ENCODE measurements at places on chromosomes 13 and 19.

DNA sequence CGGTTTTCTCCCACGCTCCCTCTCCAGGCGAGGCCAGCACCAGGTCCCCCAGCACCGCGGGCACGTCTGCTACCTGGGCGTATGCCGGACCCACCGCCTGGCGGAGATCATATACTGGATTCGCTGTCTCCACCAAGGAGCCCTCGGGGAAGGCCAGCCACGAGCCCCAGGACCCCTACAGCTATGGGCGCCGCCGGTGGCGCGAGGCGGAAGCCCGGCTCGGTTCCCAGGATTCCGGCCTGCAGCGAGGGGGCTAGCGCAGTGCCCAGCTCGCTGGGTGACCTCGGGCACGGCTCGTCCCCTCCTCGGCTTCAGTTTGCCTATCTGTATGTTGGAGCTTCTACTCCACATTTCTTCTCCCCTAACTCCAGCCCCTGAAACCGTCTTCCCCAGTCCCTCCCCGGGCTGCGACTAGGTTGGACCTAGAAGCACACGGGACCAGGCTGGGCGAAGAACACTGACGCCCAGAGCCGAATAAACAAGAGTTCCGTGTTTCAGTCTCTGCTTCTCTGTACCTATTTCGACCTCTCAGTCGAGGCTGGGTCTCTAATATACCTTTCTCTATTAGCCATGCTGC lies 749 bp upstream of the CPT1C start:
- no peak for DNase-seq

GRCh38 chr19:13824703-13825102 lies 29.5 kb downstream of the ZSWIM4 start:
- DNase-seq = no peak

GRCh38 chr19:30207357-30207756 lies 164.8 kb upstream of the ZNF536 start:
- DNase-seq = no peak

- DNase-seq = no peak
These were observed 24.7 kb upstream of the GPR183 start for GRCh38 chr13:99331881-99332293.

GRCh38 chr19:292951-293350 lies 1.7 kb upstream of the PLPP2 start:
- no peak for DNase-seq

DNA sequence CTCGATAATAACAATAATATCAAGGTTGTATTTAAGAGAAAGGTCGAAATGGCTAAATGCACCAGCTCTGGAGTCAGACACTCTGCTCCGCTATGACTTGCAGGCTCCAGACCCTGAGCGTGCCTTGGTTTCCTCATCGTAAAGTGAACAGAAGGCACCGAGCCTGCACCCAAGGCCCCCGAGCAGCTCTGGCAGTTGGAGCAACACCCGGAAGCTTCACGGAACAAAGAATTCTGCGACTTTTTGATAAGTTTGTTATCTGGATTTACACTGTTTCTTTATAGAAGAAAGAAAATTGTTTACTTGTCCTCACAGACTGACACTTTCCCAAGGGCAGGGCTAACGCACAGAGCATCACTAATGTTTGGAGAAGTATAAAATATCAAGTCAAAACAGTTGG lies 4.4 kb downstream of the GRTP1 start:
- no peak for DNase-seq

DNA sequence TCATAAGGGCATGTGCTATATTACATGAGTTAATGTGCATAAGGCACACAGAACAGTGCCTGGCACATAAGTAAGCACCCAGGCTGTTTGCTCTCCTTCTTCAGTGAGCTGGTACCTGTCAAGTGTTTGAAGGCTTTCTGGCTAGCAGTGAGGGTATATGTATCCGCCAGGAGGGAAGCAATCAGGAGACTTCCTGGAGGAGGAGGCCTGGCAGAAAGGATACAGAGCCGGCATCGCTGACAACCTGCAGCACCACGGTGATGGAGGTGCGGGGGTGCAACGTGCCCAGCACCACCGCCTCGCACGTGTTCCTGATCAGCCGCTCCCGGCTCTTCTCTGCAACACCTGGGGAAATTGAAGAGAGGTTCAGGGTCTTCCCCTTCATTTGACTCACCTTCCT lies 5.5 kb downstream of the EXOSC5 start:
- no peak for DNase-seq

DNA sequence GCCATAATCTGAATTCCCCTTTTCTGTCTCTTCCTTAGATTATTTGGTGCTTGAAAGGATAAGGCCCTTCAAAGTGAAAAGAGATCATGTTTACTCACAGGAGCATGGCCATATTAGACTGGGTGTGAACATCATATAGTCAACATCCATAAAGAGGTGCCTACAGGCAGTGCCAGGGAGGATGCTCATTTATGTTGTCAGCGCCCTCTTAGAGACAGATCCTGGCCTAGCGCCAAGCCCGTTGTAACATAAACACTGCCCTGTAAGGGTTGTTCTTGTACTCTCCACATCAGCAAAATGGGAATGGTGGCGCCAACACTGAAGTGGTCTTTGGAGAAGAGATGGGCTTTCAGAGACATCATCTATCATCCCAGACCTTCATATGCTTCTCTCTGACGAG lies 16.1 kb downstream of the PCDH8 start:
- DNase-seq = no peak

DNA sequence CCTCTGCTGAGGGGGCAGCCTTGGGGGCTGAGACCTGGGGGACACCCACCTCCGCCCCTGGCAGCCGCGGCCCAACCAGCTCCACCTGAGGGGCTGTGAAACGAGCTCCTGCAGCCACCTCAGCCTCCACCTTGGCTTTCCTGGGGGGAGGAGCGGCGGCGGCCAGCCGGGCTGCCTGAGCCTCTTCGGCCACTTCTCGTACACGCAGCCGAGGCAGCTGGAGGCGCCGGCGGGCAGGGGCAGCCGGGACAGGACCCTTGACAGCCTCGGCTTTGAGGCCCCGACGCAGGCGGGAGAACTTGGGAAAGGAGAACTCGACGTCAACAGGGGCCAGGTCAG lies 7.6 kb upstream of the HIPK4 start:
- DNase-seq = no peak

DNA sequence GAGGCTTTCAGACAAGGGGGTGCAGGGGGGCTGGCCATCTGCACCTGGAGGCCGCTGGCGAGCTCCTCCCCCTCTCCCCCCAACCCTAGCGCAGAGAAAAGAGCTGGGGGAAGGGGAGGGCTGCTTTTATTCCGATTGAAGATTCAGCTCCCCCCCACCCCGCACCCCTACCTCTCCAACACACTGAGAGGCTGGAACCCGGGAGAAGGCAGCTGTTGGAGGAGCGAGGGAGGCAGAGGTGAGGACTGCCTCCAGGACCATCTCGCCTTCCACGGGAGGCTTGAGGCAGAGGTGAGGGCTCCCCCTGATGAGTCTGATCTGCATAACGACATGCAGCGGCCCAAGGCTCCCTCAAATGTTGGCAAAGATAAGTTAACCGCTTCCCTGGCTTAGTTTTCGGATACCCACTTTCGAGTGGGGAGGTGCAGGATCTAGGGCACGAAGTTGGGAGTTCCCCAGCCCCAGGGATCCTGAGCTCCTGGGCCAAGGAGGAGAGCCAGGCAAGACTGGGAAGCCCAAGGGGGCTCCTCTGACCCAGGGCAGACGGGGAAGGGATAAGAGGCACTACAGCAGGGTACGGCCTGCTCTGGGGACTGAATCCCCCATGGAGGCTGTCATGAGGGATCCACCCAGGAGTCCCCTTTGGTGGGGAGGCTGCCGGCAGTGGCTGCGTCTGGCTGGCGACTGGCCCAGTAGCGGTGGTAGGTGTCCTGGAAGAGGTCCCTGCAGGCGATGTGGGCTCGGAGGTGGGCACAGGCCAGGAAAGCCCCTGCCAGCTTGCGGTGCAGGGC lies 1.2 kb upstream of the NUMBL start:
- no peak for DNase-seq

GRCh38 chr19:982567-983170 lies 1.5 kb upstream of the WDR18 start:
- peak; percentile 42 for DNase-seq

GRCh38 chr13:21075011-21075378 lies 13.6 kb upstream of the LATS2 start:
- no peak for DNase-seq

GRCh38 chr19:53519446-53519845 lies 18.5 kb upstream of the ZNF331 start:
- DNase-seq = no peak

DNA sequence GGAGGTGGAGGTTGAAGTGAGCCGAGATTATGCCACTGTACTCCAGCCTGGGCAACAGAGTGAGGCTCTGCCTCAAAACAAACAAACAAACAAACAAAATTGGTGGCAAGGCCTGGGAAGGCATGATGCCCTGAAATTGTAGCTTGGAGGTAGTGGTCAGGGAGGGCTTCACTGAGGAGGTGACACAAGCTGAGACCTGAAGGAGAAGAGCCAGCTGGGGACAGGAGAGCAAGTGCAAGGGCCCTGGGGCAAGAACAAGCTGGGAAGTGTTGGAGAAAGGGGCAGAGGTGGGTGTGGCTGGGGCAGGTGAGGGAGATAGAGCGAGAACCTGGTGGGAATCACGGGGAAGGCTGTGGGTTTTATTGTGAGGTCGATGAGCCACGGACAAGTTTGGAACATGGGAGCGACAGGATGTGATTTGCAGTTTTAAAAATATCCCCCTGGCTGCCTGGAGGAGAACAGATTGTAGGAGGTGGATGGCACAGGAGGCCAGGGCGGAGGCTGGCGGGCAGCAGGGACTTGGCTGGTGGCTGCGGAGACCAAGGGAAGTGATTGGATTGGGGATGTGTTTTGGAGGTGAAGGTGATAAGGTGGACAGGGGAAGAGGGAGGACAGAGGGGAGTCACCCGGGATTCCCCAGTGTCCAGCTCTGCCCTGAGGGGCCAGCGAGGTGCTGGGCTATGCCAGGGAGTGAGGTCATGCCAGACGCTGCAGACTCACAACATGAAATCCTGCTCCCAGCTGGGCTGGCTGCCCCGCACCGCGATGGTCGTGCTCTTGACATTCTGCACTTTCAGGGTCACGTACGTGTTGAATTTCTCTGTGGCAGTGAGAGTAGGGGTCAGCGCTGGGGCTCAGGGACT lies 14.0 kb downstream of the UNC13A start:
- DNase-seq = no peak

- DNase-seq = no peak
These were observed 668.6 kb upstream of the SLC10A2 start for GRCh38 chr13:103734837-103735236.

- DNase-seq = peak; percentile 46
These were observed 8.3 kb downstream of the TNFRSF19 start for GRCh38 chr13:23578411-23579071.

DNA sequence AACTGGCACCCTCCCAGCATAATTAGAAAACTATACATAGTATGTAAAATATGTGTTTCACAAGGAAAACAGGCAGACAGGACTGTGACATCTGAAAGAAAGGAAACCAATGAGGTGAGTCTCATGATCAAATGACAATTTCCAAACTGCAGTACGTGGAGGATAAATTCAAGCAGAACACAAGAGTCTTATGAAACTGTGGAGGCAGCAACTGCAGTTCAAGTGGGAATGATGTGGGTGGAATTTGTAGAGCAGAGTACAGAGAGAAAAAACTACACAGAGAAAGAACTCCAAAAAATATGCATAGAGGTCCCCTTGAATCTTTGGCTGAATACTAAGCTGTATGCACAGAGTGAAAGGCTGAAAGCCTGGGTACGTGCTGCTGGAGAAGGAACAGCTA lies 9.7 kb downstream of the SIGLEC6 start:
- DNase-seq = no peak

GRCh38 chr13:113547238-113547971 lies 37.1 kb upstream of the TFDP1 start:
- no peak for DNase-seq

DNA sequence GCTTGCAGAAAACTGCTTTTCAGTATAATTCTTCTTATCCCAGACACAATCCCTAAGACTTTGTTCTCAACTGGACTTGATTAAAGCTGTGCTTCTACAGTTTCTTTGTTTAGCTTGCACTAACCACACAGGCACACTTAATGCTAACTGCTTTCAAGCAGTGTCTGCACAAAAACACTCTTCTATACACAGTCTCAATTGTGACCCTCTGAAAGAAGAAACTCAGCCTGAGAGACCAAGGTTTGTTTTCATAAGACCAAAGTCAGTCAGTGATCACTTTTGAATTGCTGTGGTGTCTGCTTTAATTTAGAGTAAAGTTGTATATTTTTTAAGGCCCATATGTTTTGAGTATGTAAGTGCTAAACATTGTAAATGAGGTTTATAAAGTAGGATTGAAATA lies 431.2 kb downstream of the KCTD12 start:
- DNase-seq = no peak

- no peak for DNase-seq
These were observed 47.2 kb upstream of the ZNF536 start for GRCh38 chr19:30324982-30325381.

- DNase-seq = peak; percentile 64
These were observed 1.6 kb upstream of the KMT2B start for GRCh38 chr19:35715981-35716800.

GRCh38 chr19:12783849-12784393 lies 7.4 kb upstream of the JUNB start:
- DNase-seq = no peak

DNA sequence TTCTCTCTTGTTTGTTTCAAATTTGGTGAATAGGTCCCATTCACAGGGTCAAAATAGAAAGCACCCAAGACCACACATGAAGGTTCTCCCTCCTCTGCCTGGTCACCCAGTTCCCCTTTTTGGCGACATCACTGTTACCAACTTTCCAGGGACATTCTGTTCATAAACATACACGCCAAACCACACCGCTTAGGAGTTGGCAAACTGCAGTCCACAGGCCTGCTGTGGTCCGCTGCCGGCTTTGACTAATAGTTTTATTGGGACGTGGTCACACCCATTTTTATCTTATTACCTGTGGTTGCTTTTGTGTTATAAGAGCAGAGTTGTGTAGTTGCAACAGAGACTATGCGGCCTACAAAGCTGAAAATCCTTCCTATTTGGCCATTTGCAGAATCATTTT lies 24.2 kb downstream of the UHRF1 start:
- DNase-seq = no peak

- DNase-seq = no peak
These were observed 1.1 kb downstream of the TSSK6 start for GRCh38 chr19:19514215-19514657.

GRCh38 chr13:59111751-59112171 lies 1052.0 kb downstream of the DIAPH3 start:
- no peak for DNase-seq

DNA sequence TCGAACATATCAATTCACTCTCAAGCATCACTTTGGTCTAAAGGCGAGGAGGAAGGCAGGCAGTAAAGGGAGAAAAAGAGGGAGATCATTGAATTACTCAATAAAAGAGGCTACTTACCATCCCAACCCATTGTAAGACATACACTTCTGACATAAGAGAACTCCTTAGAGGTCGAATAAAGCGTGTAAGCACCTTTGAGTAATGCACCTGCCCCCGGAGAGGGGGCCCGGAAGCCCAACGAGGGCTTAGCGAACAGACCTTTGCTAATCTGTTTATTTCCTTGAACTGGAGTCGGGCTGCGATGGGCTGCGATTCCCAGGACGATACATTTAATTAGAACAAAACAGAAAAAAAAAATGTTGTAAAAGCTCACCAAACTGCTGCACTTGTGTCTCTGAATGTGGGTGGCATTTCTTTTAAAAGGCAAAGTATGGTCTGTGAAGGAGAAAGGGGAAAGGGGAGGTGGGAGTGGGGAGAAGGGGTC lies 3.0 kb downstream of the ZC3H4 start:
- no peak for DNase-seq

GRCh38 chr19:29212356-29212647 lies 649 bp downstream of the UQCRFS1 start:
- DNase-seq = no peak

GRCh38 chr19:54189145-54189734 lies at the start of gene MBOAT7:
Gene MBOAT7 (minus strand): TSS chr19:54189580. CDS start chr19:54188508, 1,072 bp downstream.
- no peak for DNase-seq

GRCh38 chr13:78133511-78133910 lies 214.9 kb upstream of the EDNRB start:
- DNase-seq = no peak
